Right ventricle myocardium superior (tissue), 1 donor: ENCODE measurements at places on chromosomes 12 and 14. TPM values are rescaled to one million over a fixed set of nuclear protein-coding genes. Genes with fewer than 3 reads are reported as not detected.

- no peak for DNase-seq
Observed at GRCh38 chr12:132190834-132191500, 46.7 kb downstream of the NOC4L start.

- DNase-seq = no peak
Observed at GRCh38 chr12:102317155-102317554, 119.5 kb upstream of the PMCH start.

GRCh38 chr12:127819056-127819455 lies 447.9 kb upstream of the TMEM132C start:
- DNase-seq = no peak

DNA sequence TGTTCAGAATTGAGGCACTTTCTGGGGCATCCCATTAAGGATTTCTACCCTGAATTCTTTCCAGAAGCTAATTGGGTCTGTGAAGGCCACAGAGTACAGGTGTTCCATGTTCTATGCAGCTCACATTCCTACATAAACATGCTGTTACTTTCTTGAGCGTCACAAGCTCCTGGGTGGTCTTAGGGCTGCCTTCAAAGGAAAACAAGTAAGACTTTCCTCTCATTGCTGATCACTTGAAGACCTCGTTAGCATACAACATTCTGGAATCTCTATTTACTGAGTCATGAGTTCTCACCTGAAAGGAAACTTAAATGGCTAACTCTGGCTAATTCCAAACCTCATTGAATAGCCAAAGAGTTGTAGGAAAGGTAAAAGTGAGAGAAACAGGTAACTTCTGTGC lies 63.0 kb upstream of the HMGA2 start:
- no peak for DNase-seq

DNA sequence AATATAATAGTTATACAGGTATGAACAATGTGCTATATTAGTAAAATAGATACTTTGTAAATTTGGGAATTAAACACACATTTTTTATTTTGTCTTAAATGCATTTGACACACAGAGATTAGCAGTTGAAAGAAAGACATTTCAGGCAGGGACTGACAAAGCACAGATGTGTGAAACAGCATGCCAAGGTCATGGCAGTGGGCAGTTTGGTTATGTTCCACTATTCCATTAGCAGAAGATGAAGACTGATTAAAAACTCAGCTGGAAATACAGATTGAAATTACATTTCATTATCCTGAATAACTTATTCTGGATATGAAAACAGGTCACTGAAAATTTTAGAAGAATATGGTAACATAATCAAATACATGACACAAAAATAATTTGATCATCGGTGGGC lies 669.8 kb upstream of the LRFN5 start:
- DNase-seq = no peak

DNA sequence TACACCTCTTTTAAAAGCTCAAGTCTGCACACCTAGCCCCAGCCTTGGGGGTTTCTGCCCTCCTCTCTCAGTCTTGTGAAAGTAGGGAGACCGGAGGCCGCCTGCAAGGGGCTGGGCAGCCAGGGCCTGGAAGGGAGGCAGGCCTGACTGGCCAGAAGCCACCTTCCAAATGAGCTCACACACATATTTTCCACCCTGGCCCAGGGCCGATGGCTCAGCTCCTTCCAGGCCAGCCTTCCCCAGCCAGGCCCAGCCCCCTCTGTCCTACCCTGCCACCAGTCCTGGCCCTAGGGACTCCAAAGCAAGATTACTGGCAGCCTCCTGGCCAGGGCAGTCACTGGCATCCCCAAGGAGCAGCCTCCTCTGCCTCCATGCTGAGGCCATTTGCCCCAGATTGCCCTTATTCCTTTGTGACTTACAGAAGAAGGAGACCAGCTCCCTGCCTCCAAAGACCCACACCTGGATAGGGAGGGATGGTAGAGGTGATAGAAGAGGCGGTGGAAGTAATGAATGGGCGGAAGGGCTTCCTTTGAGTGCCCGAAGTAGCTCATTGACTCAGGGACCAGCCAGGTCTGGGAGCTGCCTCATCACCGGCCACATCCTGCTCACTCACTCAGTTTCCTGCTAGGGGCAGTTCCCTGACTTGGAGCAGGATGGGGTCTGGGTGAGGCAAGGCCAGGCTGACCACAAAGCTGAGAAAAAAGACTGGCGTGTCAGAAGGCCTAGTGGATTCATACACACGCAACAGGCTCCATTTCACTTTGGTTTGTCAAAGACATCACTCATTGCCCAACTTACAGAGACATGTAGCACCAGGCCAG lies 14.8 kb downstream of the MMP14 start:
- DNase-seq = peak; percentile 94

Gene IQSEC3
- total RNA-seq = 1.5 TPM

Gene ANKRD33
- not detected for total RNA-seq

Gene PTGER2
- 0.65 TPM for total RNA-seq
